Activated CD4-positive, alpha-beta T cell treated with anti-CD3 and anti-CD28 coated beads, Interleukin-2, amount 50 U/mL, for 48 hours (primary cell): ENCODE measurements at places on chromosomes 1 and 21.

GRCh38 chr1:10278880-10279279, 68.5 kb downstream of the KIF1B start:
- no peak for DNase-seq

DNA sequence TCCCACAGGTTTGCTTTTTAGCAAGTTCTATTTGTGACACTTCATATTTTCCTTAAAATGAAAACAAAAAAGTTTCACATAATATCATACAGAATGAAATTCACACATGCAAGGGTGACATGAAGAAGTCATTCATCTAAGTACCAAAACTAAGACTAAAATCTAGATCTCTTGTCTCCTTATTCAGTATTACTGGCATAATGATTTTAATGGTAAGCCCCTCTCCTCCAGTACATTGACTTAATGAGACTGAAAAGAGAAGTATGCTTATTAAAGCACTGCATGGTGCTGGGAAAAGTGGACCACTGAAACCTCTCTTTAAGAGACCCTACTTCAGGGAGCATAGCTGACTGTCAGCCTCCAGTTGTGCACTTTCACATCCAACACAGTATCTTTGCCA, 99.5 kb downstream of the NEGR1 start:
- DNase-seq: no peak

- DNase-seq: no peak
These were observed 140.2 kb upstream of the TIAM1 start for GRCh38 chr21:31484219-31484618.

GRCh38 chr1:53376041-53376461, 48.2 kb upstream of the LRP8 start:
- DNase-seq: no peak

DNA sequence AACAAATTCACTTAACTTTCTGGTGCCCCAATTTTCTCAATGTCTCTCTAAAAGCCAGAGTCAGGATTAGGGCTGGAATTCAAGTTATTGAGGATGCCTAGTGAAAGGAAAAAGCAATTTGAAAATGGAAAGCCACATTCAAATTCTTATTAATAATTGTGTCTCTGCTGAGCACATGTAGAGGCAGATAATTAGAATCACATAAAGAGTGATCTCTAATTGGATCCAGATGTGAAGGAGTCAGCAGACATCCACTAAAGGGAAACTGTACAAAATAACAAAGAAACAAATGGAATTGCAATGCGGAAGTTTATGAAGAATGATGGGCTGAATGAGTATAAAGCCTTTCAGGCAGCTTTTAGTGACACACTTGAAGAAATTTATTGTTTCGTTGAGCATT, 482.6 kb downstream of the TTLL7 start:
- DNase-seq: no peak

GRCh38 chr1:201305815-201306214, 22.5 kb downstream of the PKP1 start:
- no peak for DNase-seq

DNA sequence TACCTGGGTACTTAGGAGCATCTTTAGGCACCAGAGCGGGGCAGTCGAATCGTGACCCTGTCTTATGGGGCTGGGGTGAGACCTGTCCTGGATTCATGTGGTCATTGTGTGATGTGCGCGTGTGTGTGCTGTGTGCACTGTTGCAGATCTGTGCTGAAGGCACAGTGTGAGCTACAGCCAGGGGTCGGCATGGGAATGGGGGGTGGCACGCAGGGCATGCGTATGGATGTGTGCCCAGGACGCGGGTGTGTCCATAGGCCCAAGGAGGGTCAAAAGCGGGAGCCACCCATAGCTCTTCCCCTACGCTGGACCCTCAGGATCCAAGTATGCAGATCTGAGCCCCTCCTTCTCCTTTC, 14.6 kb downstream of the PTPRF start:
- DNase-seq: no peak

GRCh38 chr1:151976858-151977257, 16.8 kb downstream of the S100A10 start:
- no peak for DNase-seq

DNA sequence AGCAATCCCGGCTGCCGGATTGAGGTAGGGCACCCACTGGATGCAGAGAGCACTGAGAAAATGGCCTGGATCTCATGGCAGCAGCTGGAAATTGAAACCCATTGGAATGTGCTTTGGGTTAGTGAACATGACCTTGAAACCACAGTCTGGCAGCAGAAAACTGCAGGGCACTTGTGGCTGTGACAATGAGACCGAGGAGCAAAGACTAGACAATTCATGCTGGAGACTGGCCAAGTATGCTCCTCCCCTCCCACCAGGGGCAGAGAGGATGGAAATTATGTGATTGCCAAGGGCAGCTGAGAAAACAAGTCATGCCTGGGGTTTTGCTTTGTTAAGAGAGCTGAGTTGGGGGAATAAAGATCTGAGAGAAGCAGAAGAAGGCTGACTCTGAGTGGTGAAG, 60.7 kb downstream of the ZNF697 start:
- DNase-seq: no peak
